Activated CD4-positive, alpha-beta memory T cell treated with anti-CD3 and anti-CD28 coated beads for 36 hours (primary cell): ENCODE measurements at places on chromosomes 12 and 14.

DNA sequence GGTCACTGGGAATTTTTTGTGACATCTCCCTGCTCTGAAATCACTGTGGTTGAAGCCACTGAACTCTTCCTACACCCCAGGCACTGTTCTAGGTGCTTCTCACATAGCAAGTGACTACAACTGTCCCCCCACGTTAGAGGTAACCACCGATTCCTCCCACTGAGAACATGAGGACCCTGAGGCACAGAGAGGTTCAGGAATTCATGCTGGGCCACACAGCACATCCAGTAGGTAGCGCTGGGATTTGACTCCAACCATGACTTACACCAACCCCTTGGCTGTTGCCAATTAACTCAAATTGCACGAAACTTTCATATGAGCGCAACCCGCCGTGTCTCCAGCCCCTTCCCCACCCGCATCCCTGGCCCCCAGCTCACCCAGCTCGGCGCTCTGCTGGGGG lies 105.2 kb downstream of the RFLNA start:
- DNase-seq, result no peak

- no peak for DNase-seq
These were observed 139.8 kb upstream of the NOS1 start for GRCh38 chr12:117501076-117501869.

GRCh38 chr14:90815822-90816662 lies at the start of gene TTC7B:
TTC7B (minus strand) TSS chr14:90816430; CDS start chr14:90816295, 135 bp downstream.
- peak; percentile 40 for DNase-seq

DNA sequence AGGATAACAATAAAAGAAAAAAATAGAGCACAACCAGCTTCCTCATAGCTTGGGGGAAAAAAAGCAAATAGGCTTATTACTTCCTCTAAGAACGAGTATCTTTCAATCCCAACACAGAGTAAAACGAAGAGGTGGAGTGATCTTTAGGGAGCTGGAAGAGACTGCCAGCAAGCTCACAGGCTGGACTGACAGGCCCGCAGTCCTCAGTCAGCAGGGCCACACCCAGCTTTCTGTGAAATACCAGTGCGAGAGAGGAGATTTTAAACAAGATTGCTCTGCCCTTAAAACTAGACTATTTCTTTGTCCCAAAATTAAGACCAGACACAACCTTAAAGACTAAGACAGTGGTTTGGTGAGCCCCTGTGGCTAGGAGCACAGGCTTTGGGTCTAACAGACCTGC lies 32.9 kb downstream of the SETD3 start:
- DNase-seq, result no peak

GRCh38 chr12:24888813-24889212 lies 60.1 kb downstream of the BCAT1 start:
- DNase-seq, result no peak

GRCh38 chr12:95796982-95797289 lies 6.4 kb upstream of the NTN4 start:
- no peak for DNase-seq

DNA sequence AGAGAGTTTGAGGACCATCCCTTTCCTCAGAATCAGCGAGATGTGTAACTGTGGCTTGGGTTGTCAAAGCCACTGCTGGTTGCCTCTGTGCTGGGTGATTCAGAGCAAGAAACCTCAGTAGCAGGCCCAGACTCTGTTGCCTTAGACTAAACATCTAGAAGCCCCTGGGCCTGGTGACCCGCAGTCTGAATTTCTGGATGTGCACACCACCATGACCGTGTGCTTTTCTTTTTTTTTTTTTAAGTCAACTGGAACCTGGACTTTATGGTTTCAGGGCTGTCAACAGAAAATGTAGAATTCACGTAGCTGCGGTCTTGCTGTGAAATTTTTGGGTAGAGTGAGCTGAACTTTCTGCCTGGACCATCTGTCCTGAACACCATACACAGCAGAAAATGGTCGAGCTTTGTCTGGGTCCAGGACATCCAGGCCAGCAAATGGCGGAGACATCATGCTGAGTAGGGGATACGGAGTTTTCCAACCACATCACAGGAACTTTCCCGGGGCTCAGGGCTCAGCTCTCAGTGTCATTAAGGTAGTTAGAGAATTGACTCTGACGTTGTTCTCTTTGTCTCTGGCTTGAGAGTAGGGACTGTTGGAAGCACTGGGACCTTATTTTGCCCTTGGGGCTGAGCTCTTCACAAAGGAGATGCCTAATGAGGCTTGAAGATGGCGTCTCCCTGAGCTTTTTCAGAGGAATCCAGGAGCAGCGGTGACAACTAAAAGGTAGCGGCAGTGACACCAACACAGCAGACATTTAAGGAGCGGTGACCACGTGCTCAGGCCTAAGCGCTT lies 23.0 kb upstream of the BATF start:
- peak; percentile 52 for DNase-seq

DNA sequence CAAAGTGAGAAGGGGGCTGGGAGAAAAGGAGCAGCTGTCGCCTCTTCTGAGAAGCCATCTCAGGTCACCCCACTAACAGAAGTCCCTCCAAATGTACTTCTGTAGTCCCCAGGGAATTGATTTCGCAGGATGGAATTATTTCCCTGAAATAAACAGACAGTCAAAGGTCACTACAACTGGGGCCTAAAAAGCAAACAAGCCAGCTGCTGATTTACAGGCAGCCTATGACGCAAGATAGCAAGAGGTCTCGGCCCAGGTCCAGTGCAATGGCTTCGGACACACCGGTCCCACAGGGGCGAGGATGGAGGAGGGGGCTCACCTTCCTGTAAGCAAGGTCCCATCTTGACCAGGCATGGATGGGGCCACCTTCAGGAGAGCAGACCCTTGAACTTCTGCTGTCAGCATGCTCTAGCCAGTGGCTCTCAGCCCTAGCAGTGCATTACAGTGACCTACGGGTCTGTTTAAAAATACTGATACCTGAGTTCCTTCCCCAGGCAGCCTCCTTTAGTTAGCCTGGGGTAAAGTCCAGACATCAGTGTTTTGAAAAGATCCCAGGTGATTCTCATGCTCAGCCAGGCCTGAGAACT lies 18.1 kb downstream of the NUAK1 start:
- no peak for DNase-seq

DNA sequence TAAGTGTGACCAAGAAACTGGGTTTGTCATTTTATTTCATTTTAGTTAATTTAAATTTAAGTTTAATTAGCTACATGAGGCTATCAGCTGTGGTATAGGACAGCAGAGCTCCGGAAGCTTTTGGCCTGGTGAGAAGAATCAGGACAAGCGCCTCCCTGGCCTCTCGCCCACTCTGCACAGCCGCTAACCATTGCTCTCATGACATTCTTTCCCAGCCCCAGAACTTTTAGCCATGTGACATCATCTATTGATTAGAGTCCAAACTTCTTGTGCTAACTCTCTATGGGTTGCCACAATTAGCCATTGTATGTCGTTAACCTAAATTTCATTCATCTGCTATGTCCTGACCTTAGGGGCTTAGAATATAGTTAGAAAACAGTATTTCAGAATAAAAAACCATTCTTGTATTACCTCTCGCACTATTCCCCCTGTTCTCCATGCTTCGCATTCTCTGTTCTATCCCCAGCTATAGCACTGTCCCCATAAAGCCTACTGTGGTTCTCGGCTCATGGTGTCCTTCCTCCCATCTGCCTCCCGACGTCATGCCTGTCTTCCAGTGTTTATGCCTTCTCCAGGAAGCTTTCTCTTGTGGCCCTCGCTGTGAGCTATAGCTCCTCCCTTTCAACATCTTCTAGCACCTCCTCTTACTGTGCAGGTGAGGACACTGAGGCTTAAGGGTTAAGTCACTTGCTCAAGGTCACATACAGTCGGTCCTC lies 23.5 kb downstream of the SSH1 start:
- DNase-seq, result no peak

GRCh38 chr14:80346395-80346794 lies 135.1 kb upstream of the DIO2 start:
- no peak for DNase-seq

DNA sequence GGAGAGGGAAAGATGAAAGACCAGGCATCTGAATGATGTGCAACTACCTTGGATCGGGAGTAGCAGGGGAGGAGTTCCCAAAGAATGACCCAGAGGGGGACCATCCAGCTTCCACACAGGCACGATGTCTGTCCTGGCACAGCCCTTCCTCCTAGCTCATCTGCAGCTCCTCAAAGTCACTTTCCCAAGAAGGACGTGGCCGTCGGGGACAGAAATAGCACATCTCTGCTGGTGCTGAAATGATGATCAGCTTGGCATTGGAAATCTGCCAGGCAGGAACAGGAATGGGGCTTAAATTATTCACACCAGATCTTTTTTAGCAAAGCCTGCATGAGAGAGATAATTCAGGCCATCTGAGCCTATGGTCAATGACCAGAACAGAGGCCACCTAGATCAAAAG lies 41.7 kb downstream of the TSPAN11 start:
- DNase-seq, result no peak

- no peak for DNase-seq
These were observed 160.3 kb upstream of the PELI2 start for GRCh38 chr14:55957950-55958349.

- DNase-seq, result peak; percentile 20
These were observed 24.1 kb downstream of the PTGER2 start for GRCh38 chr14:52338051-52338681.

GRCh38 chr12:112243255-112244110 lies 118.1 kb downstream of the TRAFD1 start:
- no peak for DNase-seq

GRCh38 chr12:110262442-110263388 lies 18.3 kb upstream of the ATP2A2 start:
- DNase-seq, result no peak

GRCh38 chr12:103093499-103094106 lies 136.1 kb downstream of the ASCL1 start:
- no peak for DNase-seq

DNA sequence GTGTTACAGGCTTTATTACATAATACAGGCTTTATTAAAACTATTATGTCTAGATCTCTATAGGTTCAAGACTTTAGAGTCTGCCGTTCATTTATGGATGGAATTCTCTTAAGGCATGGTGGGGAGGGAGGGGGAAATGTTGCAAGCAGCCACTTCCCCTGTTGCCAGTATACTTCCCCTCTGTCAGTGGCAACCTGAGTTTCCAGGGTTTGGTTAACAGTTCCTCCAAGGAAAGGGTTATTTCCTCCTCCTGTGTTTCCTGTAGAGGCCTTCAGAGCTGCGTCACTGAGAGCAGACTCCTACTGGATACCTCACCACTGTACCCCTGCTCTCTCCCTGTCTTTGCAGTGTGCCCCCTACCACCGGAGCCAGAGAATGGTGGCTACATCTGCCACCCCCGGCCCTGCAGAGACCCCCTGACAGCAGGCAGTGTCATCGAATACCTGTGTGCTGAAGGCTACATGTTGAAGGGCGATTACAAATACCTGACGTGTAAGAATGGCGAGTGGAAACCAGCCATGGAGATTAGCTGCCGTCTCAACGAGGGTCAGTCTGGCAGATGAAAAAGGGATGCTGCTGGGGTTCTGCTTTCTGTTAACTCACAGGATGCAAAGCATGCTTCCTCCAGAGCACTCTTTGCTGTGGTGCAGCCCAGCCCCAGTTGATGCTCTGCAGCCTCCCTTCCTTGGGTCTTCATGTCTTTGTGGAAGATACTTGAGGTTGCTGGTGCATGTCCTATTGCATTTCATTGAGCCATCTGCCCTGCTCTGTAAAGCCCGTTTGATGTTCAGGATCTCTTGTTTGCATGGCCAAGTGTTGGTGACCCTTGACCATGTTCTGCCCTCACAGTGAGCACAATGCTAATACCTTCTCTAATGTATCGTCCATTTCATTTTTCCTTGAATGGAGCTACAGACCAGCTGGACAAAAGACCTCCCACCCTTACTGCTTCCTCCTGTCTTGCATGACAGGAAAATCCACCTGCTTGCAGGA lies 63.6 kb upstream of the SRSF5 start:
- no peak for DNase-seq

DNA sequence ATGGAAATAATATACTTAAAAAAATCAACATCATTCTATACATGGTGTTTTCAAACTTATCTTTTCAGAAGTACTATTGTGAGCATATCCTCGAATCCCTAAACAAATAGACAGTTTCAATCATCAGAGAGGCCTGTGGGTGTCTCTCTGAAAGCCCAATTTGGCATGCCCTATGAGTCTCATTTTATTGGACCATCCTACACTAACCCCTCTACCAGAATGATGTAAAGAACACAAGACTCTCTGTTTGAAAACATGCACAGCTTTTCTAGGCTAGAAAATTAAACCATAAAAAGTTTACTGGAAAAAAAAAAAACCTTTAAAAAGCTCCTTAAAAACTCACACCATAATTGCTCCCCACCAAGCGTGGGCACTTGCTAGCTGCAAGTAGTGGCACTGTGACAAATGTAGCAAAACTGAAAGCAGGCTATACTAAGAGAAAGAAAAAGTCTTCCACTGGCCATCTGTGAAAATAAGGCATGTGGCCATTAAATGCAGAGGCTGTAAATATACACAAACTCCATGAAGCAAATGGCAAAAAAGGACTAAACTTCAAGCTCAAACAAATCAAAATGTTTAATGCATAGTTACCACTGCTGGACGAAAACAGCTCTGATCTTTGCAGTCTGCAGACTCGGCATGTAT lies 394.2 kb downstream of the SOX5 start:
- DNase-seq, result no peak

- DNase-seq, result peak; percentile 56
These were observed 105.6 kb downstream of the SLC25A47 start for GRCh38 chr14:100428727-100429126.

DNA sequence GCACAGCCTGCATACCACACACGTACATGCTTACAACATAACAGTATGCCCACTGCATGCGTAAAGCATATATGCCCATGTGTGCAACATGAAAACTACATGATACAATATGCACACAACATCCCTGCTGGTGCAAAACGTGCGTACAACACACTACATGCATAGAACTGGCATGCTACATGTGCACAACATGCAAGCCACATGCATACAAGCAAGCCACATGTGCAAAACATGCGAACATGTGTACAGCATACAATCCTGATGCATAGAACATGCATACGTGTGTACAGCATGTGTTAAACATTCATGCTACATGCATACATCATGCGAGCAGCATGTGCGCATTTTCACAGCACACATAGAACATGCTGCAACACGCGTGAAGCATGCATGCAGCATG lies 8.4 kb upstream of the TMTC1 start:
- DNase-seq, result no peak

DNA sequence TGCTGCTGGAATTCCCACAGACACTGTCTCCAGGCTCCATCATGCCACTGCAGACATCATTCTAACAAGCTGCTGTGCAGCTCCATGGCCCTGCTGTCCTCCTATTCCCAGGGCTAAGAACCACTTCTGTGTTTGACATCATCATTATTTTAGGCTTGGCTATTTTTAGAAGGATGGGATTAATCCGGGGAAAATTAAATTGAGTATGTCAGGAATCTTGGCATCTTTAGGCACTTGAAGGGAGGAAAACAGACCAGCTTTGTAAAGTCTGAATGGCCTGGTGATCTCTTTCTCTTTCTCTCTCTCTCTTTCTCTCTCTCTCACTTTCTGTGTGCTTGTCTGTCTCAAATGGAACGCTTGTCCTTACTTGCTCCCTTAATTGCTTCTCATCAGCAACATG lies 568.3 kb upstream of the FLRT2 start:
- DNase-seq, result no peak

- no peak for DNase-seq
These were observed 164.7 kb downstream of the ADGRD1 start for GRCh38 chr12:131118371-131118770.

- DNase-seq, result no peak
These were observed 200.5 kb downstream of the GXYLT1 start for GRCh38 chr12:41944216-41944615.
